Hematopoietic multipotent progenitor cell (in vitro differentiated cells): ENCODE measurements at places on chromosomes 3 and 15. TPM values are rescaled to one million over a fixed set of nuclear protein-coding genes. Genes with fewer than 3 reads are reported as not detected.

DNA sequence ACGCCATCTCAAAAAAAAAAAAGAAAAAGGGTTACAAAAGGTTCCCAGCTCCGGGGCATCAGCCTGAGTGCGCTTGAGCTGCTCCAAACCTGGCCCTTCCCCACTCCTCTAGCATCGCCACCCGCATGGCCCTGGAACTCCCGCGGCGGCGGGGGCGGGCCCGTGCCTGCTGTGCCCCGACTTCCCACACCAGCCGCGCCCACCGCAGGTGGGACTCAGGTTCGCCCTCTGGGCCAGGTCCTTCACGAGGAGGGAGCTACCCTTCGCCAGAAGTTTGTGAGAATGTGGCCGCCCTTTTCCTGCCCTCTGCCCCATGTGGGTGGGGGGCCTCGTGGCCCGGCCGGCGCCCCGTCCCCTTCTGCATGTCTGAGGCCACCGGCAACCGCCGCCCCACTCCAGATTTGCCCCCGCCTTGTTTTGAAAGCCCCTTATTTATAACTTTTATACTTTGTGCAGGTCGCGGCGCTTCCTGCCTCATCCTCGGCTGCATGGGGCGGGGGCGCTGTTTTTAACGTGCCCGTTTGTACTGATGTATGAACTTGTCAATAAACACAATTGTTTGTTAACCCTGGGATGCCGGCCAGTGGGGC is 507 bp upstream of the JMJD7 start:
- DNase-seq = peak; percentile 16

- DNase-seq = no peak
Measured at GRCh38 chr15:45640616-45641015, 5.8 kb downstream of the SQOR start.

GRCh38 chr3:42050126-42050525 is 41.0 kb upstream of the TRAK1 start:
- DNase-seq = no peak

DNA sequence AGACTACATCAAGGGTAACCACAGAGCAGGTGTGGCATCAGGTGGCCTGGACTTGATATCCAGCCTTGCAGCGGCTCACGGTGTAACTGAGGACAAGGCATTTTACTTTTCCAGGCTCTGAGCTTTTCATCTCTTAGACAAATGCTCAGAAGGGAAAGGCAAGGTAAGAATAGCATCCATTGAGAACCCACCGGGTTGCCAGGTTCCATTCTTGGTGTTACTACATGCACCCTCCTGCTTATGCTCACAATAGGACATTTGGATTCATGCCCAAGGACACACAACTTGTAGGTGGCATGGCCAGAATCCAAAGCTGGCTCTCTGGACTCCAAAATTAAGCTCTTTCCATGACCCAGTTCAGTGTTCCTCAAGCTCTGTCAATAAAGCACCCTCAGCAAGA is 85.5 kb downstream of the CCNL1 start:
- DNase-seq = no peak

DNA sequence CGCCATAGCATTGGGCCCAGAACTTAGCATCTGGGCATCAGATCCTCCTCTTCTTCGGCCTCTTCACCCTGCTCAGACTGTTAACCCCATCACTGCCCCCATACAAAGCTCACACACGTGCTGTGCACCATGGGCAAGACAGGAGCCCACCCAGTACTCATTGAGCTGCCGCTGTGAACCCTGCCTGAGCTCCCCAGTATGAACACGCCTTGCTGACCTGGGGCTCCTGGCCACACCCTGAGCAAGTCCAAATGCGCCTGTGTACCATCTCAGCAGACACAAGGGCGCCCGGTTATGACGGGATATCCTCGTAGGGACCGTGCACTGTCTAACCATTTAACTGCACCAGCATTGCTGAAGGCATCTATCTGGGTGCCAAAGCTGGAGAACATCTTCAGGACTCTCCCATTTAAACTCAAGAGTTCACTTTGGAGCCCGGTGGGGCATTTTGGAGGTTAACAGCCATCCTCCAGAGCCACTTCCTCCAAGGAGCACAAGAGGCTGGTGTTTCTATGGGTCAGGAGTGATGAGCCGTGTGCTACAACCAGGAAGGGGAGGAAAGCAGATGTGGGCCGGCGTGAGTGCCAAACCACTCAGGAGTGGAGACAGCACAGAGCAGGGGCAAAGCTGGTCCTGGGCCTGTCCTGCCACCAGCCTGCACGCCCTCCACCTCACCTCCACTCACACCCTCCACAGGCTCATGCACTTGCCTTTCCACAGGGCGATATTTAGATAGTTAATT is 12.1 kb downstream of the PRR23E start:
- no peak for DNase-seq

DNA sequence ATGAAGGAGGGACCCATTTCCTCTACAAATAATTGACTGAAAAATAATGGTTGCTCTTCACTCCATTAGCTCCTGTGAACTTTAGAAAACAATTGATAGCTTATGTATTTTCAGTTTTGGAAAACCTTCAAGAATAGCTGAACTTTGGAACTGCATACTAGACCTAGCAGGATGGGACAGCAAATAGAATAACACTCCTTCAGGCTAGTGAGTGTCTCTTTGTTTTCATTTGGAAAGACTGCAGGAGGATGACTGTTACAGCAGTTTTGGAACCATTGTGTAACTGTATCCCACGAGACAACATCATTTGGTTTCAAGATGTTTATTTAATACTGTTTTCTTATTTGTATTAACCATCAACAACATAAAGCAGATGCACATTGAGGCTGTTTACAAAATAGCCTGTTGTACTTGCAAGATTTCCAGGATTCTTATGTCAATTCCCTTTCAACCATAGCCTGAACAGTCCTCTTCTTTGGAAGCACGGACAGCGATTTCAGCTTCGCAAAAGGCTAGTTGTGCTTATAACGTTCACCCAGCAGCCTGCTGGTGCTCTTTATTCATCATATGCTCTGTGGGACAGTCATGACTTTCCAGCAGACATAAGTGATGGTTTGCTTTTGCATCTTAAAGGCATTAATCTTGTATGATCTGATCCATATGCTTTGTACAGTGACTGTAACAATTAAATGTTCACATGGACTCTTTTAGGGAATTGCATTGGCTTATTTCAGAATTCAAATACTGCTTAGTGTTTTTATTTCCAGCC is 335.5 kb downstream of the IL5RA start:
- DNase-seq = no peak

The PAQR5 gene
- total RNA-seq = 0.27 TPM

DNA sequence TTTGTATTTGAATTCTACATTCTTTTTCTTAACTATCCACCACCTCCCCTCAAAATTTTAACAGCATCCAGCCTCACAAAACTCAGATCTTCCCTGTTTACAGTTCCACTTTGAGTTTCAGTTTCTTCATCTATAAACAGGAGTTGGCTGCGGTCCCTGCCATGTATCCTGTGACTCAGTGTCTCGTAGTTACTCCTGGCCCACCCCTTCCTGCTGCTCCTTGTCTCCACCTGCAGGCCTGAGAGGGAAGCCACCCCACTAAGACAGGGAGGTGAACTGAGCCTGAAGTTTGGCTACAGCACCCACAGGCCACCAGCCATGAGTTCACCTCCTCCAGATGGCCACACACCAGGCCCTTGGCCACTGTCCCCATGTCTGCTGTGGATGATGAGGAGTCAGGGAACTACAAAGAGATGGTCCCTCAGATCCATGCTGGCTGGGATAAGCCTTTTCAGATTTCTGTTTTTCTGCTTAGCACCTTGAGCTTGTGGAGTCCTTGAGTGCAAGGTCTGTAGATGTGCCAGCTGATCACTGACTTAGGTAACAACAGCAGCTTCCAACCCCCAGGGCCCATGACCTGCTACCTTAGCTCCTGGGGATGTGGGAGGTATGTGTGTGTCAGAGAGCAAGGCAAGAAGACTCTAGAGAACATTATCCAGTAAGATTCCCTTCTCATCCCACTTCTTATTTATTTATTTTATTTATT is 37.5 kb downstream of the CD86 start:
- DNase-seq = peak; percentile 33

The UBAP1L gene
- 1.6 TPM for total RNA-seq

The CCDC80 gene
- under 0.01 TPM for total RNA-seq

The CHRNA7 gene
- 2.7 TPM for total RNA-seq

The PPCDC gene
- 36.9 TPM for total RNA-seq

The CASR gene
- under 0.01 TPM for total RNA-seq

DNA sequence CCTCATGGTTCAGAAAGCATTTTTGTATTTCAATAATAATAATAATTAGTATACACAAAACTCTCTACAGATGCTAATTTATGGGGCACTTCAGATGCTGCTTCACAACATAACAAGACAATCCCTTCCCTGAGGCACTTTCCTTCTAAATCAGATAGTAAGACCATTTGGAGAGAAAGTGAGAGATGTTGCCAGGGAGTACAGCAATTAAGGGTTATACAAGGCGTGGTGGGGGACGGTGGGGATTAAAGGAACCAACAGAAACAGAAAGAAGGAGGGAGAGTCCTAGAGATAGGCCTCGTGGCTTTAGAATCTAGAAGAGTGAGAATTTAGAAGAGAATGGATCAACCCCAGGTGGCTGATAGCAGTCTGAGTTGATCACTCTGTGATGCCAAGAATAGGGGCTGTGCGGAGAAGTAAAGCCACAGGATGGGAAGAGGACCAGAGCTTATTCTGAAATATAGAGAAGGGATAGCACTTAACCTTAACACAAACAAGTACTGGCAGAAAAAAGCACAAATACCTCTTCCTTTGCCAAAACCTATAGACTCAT is 76.9 kb downstream of the ETFA start:
- DNase-seq = no peak

The TRAIP gene
- 2.7 TPM for total RNA-seq

The OR5K2 gene
- not detected for total RNA-seq

- DNase-seq = no peak
Measured at GRCh38 chr15:78361771-78362506, 21.8 kb downstream of the CRABP1 start.

- DNase-seq = peak; percentile 9
Measured at GRCh38 chr15:37682304-37682703, 252.1 kb upstream of the TMCO5A start.

DNA sequence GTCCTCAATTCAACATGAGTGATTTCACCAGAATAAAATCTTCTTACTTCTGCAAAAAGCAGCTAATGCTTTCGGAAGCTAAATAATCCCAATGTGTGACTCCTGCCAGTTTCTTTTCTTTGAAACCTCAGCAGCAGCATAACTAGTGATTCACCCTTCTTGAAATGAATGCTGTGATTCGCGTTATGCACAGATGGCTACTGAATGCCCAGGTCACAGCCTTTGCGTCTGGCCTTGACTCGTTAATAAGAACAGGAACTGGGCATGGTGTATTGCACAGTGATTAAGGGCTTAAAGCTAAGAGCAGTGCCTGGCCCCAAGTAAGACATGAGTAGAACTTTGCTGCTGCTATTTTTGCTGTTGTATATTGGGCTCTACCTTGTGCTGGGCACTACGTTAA is 19.0 kb downstream of the CGNL1 start:
- DNase-seq = no peak

GRCh38 chr3:112973325-112974177 is 1.4 kb downstream of the CD200R1 start:
- DNase-seq = no peak

GRCh38 chr3:27081992-27082607 is 287.1 kb downstream of the NEK10 start:
- DNase-seq = no peak

The ISL2 gene
- total RNA-seq = not detected

DNA sequence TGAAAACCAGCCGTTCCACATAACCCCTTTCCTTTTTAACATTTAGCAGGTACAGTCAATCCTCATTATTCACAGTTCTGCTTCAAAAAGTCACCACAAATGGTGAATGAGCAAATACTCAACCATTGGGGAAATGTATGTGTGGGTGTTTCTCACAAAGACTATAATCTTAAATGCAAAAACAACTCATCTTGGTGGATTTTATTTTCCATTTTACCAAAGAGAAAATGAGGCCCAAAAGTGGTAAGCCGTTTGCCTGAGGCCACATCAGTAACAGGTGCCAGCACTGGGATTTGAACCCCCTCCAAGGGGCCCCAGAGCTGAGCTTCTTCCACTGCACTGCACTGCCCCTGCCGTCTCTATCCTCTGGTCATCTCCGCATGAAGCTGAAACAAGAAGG is 208.8 kb downstream of the OSBPL10 start:
- no peak for DNase-seq

DNA sequence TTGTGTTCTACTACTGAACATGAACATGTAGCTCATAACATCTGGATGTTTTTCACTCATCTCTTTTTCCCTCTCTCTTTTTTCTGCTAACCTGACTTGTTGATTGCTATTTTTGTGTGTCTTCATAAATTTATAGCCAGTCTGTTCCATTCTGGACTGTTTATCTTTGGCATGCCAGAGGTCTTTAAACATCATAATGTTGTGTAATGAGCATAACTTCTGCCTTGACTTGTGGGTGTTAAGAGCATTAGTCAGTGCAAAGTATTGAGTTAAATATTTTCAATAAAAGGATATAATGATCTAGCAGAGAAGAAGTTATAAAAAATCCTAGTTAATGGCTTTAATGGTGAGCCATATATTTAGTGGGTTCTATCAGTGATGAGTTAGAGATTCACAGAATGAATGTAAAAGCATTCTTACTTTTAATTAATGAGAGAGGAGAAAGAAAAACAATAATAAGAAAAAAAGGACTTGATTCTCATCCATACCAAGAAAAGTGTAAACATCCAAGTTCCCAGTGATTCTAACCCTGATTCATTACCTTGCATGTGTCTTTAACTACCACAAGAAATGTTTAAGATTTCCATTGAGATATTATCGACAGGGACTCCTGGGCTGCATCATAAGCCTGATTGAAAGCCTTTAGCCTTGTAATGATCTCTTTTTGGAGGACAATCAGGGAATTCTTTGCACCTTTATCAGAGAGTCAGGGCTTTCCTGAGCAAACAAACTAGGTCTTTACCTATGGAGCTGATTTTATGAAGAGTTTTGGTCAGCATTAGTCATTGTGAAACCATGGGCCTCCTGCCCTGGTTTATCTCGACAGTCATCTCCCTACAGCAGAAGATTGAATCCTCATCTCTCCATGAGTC is 22.9 kb downstream of the MITF start:
- DNase-seq = no peak

GRCh38 chr3:166388321-166388720 is 551.1 kb upstream of the BCHE start:
- no peak for DNase-seq
